ENCODE measurements at places on chromosomes 5 and 9.

DNA sequence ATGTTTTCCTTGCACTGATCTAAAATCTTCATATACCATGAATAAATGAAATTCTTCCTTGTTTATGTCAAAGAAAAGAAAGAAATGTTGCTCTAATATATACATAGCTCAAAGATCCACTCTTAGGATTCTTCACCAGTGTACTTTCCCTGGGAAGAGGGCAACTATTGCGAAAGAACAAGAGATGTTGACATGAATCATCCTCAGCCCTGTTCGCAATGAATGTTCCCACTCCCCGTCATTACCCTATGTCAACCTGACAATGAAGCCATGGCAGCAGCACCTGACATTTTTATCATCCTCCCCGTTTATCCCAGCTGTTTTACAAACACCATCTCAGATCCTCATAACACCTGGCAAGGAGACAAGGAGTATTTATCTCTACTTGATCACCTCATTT lies 409.1 kb upstream of the GRIA1 start:
- DNase-seq: no peak

DNA sequence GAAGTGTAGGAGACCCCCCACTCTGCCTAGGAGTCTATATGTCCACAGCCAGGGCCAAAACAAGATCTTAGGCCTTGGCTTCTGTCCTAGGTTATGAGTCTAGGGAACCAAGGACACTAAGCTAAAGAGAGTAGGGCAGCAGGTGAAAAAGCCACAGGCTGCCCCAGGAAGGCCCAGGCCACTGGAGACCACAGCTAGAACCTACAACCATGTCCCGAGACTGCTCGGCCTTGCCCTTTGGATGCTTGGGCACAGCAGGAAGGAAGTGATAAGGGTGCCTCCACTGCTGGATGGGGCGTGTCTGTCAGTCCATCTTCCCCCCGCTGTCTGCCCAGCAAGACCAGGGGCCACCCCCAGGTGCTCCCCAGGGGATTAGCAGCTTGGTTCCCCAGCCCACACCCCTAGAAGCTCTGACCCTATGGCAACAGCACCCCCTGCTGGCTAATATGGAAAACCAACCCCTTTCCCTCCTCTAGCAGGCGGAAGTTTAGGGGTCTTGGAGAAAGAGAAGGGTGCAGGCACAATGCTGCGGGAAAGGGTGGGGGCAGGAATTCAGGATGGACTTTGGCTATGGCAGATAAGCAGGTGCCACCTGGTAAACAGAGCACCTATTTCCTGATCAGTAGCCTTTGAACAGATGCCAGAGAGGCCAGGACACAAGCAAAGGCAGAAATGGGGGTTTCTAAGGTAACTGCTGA lies 10.5 kb upstream of the IRF1 start:
- DNase-seq: peak; percentile 72

- DNase-seq: peak; percentile 88
Measured at GRCh38 chr9:3962971-3963642, 336.8 kb downstream of the GLIS3 start.

DNA sequence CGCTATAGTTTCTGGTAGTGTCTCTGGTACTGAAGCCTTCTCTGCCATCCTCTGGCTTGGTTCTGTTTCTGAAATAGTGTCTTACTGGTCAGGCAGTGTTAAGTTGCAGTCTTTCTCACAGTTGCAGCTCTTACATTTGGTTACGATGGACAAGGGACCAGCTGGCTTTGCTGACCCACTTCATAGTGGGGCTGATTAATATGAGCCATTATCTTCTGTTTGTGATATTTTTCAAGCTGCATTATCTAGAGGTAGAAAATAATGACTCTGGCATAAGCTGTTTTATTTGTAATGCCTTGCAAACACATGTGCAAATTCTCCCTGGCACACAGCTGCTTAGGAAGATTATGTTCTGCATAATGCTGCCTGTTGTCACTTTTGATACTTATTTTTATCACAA lies 199.1 kb downstream of the KDM4C start:
- DNase-seq: no peak

- DNase-seq: peak; percentile 85
Measured at GRCh38 chr9:124652615-124653393, 118.3 kb downstream of the NR6A1 start.

DNA sequence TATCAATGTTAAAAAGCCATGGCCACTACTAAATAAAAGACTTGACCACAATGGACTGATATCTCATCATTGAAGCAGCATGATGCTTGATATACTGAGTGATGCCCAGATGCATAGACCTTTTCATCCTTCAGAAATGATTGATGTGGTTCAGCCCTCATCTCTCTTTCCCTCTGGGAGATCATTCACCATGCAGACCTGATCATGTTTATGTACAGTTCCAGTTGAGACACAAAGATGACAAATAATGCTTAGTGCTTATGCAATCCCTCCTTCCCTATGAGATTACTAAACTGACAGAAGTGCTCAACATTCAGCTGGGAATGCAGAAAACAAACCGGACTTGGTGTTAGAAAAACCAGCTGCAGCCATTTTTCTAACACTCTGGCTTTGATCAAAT lies 91.9 kb upstream of the TLR4 start:
- DNase-seq: no peak

- DNase-seq: no peak
Measured at GRCh38 chr9:92164490-92164889, 49.3 kb upstream of the SPTLC1 start.

- DNase-seq: no peak
Measured at GRCh38 chr5:61293071-61293470, 39.0 kb upstream of the ZSWIM6 start.

GRCh38 chr5:81829242-81829641 lies 78.3 kb upstream of the SSBP2 start:
- no peak for DNase-seq

GRCh38 chr5:151758141-151758429 lies 346 bp downstream of the ATOX1 start:
- no peak for DNase-seq

- no peak for DNase-seq
Measured at GRCh38 chr5:163104464-163104863, 332.9 kb upstream of the CCNG1 start.

GRCh38 chr9:123081824-123082223 lies 48.4 kb downstream of the GPR21 start:
- DNase-seq: peak; percentile 75

- DNase-seq: no peak
Measured at GRCh38 chr9:28518439-28518838, 945.2 kb upstream of the C9orf72 start.
